ENCODE measurements at places on chromosomes 4 and X.

- DNase-seq: peak; percentile 34
Measured at GRCh38 chrX:123626962-123627361, 105.9 kb downstream of the THOC2 start.

DNA sequence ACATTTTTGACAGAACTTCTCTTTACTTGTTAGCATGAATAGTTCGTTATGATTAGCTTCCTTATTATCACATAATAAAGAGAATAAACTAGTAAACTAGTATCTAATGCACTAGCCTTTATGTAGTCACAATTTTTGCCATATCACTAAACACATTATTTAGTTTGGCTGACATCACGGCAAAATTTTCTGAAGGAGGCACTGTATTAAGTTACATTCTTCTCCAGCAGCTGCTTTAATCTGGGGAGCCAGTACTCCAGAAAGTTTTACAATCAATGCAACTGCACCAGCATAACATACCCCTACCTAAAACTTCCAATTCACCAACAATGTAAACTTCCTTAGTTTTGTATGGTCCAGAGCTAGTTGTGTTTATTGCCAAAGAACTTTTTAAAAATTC is 87.8 kb downstream of the FIP1L1 start:
- no peak for DNase-seq

GRCh38 chrX:70433848-70434351 is 10.7 kb upstream of the DLG3 start:
- peak; percentile 75 for DNase-seq

DNA sequence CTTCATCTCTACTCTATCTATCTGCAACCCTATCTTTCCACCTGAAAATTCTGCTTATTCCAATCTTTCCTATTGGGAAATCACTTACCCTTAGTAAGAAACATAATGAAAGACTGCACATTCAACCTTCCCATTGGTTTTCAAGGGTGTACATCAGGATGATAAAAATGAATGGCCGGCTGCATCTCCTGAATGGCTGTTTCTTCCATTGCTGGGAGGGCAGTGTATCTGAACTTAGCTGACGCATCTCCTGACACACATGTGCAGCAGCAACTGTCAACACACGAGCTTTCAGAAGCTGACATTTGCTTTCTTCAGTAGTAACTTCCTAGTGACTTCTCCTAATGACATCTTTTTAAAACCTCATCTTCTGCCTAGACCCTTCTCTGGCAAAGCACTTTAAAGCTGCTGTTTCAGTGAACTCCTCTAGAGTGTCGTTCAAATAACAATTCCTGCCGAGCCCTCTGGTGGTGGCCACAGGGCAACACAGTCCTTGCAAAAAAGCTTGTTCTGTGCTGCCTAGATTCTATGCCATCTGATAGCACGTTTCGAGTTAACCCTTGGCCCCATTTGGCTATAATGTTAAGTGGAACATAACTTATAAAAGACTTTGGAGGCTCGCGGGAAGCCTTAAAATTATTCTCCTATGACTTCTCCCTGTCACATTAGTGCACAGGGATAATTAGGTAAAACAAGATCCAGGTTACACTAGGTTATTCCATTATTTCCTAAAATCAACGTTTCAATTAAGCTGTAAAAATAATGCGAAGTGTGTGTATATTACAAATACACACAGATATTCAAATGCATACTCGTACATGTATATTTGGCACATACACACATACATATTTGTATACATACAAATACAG is 2340.7 kb downstream of the PCDH7 start:
- DNase-seq: peak; percentile 14

GRCh38 chr4:164440199-164440598 is 313.7 kb upstream of the SMIM31 start:
- no peak for DNase-seq

DNA sequence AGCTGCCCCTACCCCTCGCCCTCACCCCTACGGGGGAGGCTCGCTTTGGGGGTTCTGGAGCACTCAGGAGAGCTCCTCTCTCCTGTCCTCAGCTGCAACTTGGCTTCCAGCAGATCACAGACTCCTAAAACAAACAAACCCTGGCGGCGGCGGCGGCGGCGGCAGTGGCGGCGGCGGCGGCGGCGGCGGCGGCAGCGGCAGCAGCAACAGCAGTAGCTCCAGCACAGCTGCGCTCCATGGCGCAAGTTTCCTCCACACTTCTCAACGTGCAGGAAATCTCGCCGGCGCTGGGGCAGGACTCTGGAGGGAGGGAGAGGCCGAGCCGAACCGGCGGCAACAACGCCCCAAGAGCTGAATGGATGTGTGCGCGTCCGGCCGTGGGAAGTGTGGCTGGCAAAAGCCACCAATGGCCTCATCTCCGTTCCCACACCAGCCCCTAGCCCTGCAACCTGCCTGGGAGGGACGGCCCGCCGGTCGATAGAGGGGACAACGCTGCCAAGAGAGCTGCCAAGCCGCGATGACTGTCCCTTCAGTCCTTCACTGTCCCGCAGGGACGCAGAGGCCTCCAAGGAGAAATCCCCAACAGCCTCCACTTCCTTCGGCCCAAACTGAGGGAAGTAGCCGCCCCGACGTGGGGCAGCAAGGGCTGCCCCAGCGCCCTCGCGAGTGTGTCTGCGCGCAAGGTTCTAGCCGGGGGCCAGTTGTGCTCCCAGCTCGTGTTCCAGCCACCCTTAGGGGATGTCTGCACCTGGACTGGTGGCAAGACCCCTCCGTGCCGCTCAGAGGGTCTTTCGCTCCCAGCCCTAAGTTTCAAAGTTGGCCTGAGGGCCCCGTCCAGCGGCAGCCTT is 775 bp downstream of the SHROOM4 start:
- DNase-seq: no peak

GRCh38 chr4:40195182-40196177 is 1.4 kb upstream of the RHOH start:
- DNase-seq: no peak

DNA sequence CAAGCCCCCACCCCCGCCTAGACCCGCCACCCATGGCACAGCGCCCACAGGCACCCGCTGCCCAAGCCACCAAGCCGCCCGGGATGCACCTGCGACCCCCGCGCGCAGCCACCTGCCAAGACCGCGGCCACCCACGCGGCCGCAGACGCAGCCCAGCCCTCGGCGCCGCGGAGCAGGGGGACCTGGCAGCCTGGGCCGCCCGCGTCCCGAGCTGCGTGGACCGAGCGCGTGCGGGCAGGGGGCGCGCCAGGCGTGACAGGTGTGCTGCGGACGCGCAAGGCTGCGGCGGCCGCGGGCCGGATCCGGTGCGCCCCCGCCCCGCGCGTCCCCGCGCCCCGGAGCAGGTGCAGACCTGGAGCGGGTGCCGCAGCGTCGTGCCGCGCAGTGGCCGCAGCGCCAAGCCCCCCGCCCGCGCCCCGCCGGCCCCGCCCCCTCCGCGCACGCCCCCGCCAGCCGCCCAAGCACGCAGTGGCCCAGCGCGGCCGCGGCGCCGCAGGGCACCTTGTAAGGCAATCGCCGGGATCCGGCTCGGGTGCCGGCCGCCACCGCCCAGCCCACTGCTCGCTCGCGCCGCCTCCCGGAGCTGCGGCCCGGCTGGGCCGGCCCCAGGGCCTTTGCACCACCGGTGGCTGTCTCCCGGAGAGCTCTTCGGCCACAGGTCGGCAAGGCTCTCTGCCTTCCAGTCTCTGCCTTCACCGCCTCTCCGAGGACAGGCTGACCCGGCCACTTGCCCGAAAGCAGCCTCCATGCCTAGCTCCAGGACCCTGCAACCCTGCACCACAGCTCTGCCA is at the start of gene PNCK:
Gene PNCK (minus strand): TSS at position 386 of the 791 bp plus-strand sequence. CDS start 737 bp downstream, outside the sequence.
- DNase-seq: no peak

- no peak for DNase-seq
Measured at GRCh38 chrX:50704360-50704759, 109.6 kb downstream of the SHROOM4 start.

GRCh38 chrX:102604327-102604726 is 5.0 kb downstream of the ARMCX5 start:
- DNase-seq: no peak

- peak; percentile 85 for DNase-seq
Measured at GRCh38 chr4:164956766-164957643, 20.5 kb downstream of the TRIM61 start.

GRCh38 chrX:53718073-53718472 is 31.6 kb upstream of the HUWE1 start:
- DNase-seq: peak; percentile 59

GRCh38 chrX:34629572-34629971 is 27.5 kb downstream of the TMEM47 start:
- DNase-seq: no peak

GRCh38 chr4:81754169-81754568 is 282.5 kb upstream of the RASGEF1B start:
- no peak for DNase-seq

DNA sequence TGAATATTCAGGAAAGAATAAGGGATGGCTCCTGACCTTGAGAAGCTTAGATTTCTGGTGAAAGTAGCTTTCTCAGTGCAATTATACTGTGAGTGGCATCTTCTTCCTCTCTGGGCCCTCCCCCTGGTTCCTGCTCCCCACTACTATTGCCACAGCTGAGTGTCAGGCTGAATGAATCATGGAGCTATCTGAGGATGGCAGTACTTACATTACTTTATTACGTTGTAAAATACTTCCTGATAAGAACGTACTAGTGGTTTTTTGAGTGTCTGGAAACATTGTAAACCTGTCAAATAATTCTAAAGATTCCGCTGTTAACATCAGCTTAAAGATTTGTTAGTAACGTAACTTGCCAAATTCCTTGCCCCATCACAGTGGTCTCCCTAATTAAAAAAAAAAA is 36.2 kb downstream of the ARHGAP10 start:
- DNase-seq: no peak

DNA sequence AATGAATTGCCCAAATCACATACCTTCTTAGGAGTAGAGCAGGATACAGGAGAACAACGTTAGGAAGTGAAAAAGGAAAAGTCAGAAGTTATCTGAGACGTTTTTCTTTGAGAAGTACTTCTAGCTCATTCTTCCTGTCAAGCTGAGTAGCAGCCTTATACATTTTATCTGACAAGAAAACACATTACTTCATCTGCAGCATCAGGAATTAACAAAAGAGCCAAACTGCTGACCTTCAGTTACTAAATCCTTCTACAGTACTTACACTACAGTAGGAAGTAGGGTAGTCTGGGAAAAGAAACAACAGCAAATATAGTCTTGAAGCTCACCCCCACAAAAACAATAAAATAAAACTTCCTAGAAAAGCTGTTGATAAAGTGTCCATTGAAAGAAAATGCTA is 57.0 kb downstream of the ATP11C start:
- DNase-seq: no peak

DNA sequence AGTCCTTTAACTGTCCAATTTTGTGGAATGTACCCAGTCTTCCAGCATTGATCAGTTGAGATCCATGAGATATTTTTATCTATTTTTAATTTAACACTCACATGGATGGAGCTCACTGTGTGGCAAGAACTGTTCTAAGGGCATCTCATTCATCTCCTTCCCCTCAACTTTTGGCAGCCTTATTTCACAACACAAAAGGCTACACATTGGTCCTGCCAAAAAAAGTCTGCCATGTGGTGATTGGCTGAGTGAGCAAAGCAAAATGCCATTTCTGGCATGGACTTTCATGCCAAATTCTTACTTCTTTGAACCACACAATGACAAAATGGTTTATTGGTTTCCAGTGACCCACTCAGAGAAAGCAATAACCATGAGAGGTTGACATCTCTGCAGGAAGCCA is 171.6 kb upstream of the MAP3K15 start:
- no peak for DNase-seq

- no peak for DNase-seq
Measured at GRCh38 chrX:40147126-40147952, 49.6 kb upstream of the BCOR start.

DNA sequence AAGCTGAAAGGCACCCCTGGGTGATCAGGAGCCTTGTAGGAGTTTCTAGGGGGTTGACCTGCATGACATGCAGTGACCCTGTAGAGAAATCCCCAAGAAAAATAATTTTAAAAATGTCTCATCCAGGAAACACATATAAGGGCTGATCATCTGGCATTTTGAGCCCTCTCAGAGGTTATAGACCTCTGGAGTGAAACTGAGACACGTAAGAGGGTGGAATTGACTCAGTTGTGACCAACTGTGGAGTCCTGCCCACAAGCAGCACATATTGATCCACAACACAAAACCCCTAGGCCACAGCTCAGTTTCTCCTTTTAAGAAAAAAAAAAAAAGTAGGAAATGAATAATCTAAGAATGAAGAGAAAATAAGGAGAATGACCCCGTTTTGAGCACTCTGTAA is 32.5 kb upstream of the MTMR8 start:
- peak; percentile 22 for DNase-seq

- no peak for DNase-seq
Measured at GRCh38 chr4:77147079-77147782, 9.8 kb upstream of the CCNG2 start.

GRCh38 chr4:181755846-181756245 is 487.4 kb upstream of the TENM3 start:
- no peak for DNase-seq

DNA sequence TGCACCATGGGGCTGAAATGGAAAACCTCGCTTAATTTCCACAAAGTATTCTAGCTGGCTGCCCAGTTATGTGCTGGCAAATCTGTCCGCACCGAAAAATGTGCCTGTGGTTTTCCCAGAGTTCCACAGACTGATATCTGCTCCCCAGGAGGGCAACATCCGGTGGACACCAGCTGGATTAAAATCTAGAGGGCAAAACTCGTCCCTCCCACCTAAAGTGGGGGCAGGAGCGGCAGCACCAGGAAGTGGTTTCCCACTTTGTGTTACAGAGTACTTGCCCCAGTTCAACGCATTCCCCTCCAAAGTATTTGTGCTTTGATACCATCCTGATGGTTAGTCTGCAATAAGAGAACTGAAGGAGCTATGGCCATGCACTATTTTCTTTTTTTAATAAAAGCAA is 187.6 kb downstream of the TSPAN5 start:
- no peak for DNase-seq

DNA sequence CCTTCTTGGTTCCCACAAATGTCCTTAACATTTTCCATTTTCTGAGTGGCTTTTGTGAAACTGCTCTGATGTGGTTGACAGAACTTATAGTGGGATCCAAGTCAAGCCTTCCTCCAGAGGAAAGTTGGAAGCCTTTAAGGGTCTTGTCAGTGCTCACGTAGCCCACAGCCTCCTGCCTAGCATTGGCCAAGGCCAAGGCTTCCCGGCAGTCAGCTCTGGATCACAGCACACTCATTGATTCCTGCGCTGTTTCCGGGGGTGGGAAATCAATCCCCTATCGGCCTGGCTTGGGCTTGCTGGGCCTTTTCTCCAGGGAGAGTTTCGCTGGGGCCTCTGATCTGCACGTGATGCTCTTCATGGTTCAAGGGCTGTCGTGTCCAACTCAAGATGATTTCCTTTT is 76.1 kb downstream of the SLC9A6 start:
- no peak for DNase-seq

- no peak for DNase-seq
Measured at GRCh38 chrX:65093658-65094057, 117.4 kb upstream of the ZC4H2 start.

Data from activated CD4-positive, alpha-beta T cell treated with anti-CD3 and anti-CD28 coated beads, Interleukin-2, Interleukin-6, amounts not matched to agents 100 ng/mL and 50 ng/mL, durations not matched to agents 16 hours and 8 hours (primary cell).